GM19239 (cell line): ENCODE measurements at places on chromosomes 5 and 9.
A peak's percentile ranks its signal among the peaks of the same experiment; 100 is the strongest.

GRCh38 chr5:38009749-38010358 lies 170.0 kb upstream of the GDNF start:
- DNase-seq = no peak

GRCh38 chr5:32710550-32711361 lies at the start of gene NPR3:
Gene NPR3 (plus strand): TSS chr5:32711321. CDS start chr5:32711777, 456 bp downstream.
- no peak for DNase-seq

DNA sequence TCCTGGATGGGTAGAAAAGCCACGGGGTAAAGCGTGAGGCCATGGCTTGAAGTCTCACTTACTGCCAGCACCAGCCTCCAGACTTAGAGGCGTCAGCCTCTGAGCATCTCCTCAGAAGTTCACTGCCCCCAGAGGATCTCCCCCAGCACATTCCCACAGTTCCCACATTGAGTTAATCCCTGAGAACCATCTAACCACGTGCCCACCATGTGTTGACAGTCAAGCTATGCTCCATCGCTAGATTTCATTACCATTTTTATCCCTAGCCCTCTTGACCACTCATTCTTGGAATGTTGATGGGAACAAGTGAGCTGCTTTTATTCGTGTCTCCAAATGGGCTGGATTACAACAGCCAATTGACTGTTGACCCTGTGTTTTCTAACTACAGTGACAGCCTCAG lies 283.3 kb upstream of the IRX1 start:
- DNase-seq = no peak

DNA sequence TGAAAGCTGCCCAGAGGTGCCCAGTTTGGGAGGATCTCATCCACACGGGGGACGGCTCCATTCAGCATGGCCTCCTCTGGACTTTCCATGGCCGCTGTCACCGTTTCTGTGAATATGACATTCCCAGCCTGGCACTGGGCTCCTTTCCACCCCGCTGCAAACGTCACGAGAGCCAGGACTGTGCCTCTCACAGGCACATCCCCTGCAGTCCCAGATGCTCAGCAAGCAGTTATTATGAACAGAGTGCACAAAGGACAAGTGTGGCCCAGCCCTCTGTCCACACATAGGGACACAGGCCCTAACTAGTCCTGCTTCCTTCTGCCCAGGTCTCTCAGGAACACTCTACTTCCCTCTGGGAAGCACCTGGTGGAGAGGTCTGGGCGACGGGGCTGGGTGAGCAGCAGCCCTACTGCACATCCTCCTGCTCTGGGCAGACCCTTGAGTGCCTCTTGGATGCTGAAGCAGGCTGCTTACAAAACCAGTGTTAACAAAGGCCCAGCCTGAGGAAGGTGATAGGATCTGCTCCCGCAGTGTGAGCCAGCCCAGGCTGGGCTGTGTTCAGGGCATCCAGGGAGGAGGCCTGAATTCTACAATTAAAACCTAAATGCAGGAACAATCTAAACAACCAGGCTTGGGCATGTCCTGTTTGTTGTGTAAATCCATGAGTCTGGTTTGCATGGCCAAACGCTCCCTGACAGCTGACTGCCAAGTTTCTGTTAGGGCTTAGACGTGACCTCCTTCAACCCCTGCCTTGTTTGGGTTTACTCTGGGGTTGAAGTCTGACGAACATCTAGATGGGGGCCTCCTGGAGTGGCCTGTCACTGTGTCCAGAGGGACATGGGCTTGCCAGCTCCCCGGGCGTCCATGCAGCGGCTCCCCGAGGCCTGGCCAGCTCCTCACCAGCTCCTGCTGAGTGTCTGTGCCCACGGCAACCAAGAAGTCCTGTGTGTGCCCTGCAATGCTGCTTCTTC lies 269.8 kb downstream of the GADD45G start:
- no peak for DNase-seq

DNA sequence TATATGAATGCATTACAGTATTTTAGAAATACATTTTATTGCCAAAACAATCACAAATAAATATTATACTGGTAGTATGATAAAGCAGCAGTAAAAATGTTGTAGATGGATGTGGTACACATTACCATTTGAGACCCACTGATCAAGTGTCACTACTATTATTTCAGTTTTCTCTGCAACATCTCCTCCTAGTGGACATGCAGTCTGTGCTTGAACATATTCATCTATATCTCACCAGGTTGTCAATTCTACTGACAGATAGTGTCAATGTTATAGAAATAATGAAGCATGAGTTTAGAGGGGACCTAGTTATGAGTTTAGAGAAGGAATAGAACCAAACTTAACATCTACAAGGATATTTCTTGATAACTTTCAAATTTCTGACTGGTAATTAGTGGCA lies 39.2 kb upstream of the ELOVL7 start:
- DNase-seq = peak; percentile 17

DNA sequence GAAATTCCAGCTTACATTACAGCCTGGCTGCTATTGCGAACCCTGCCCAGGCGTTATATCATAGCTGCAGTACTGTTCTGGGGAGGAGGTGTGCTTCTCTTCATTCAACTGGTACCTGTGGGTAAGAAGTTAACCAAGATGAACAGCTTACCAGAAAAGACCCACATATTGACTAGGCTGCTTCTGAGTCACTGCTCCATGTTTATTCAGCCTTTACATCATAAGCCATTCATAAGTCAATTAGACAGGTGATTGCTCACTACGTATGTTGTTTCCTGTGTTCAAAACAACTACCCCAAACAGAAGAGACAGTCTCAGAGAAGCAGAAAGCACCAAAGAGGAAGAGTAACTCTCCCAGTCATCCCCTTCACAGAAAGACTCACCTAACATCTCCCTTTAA lies 34.7 kb upstream of the SLC22A5 start:
- DNase-seq = no peak

DNA sequence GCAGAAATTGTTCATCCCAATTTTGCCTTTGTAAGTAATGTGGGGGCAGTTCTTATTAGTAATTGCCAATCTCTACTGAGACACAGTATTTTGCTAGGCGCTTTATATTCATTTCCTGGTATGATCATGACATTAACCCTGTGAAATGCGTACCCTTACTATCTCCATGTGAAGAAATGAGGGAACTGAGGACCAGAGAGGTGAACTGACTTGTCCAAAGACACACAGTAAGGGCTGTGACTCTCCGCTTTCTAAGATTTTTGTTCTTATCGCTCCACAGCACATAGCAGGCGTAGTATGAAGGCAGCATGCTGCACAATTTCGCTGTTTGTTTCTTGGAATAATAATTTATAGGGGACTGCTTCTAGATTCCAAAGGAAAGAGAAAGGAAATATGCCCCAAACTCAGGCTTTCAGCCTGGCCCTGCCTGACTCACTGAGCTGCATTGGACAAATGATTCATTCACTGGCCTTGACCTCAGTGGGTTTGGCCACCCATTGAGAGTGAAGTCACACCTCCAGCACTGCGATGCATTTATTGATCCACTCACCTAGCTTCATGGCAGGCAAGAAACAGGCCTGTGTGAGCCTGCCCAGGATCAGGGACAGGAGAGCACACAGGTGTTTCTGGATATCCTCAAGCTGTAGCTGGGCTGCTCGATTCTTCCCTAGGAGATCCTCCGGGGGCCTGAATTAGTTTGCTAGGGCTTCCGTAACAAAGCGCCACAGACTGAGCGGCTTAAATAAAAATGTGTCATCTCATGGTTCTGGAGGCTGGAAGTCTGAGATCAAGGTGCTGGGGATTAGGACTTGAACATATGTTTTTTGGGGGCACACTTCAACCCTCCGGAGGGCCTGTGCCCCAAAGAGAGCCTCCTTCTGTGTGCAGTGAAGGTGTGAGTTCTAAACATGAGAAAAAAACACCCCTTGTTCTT lies 7.2 kb upstream of the DUSP1 start:
- DNase-seq = no peak

DNA sequence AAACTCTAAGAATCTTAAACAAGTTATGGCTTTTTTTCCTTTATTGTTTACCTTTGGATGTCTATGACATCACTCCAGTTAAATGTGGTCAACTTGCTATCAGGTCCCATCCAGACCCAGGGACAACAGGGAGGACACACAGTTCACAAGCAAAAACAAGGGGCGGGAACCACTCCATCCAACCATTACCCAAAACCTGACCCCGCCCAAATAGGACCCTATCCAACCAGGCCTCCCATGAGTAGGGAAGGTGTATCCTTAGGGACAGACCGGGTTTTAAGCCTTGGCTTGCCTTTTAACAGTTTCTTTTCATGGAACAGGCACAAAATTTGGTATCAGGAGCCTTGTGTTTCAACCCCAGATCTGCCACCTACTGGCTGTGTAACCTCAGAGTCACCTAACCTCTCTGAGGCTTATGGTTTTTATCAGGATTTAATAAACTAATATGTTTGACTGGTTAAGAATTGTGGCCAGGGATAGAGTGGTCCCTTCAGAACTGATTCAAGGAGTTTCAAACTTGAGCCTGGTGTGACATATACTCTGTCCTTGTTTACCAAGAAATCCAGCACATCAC lies 127.7 kb upstream of the RAD23B start:
- no peak for DNase-seq
